Mammary epithelial cell (primary cell): ENCODE measurements at places on chromosomes 7 and 10. TPM values are rescaled to one million over a fixed set of nuclear protein-coding genes. Genes with fewer than 3 reads are reported as not detected.

The PPP1R17 gene
- total RNA-seq: not detected

The C7orf33 gene
- not detected for total RNA-seq

The POM121 gene
- total RNA-seq: 39.1 and 49.6 TPM in 2 replicates

The CYP3A4 gene
- total RNA-seq: not detected

The MOGAT3 gene
- total RNA-seq: not detected in 2 replicates

The GNAI1 gene
- 39.6 and 47.1 TPM in 2 replicates for total RNA-seq

The GPR141 gene
- not detected in 2 replicates for total RNA-seq

The ZNF777 gene
- total RNA-seq: 20.0 and 23.9 TPM in 2 replicates

The RALA gene
- total RNA-seq: 15.2 TPM

The SORBS1 gene
- total RNA-seq: 0.94 and 1.6 TPM in 2 replicates

The CALCR gene
- not detected for total RNA-seq

The CTAGE8 gene
- total RNA-seq: 4.5 TPM

The SUV39H2 gene
- 9.9 and 17.2 TPM in 2 replicates for total RNA-seq

The COBL gene
- total RNA-seq: not detected in 2 replicates

The NPTX2 gene
- total RNA-seq: 0.21 TPM in 1 of 2 replicates, not detected in the other

The MMRN2 gene
- total RNA-seq: 8.5 TPM

The PPP2R2D gene
- total RNA-seq: 33.7 TPM

The C10orf95 gene
- 1.2 and 2.0 TPM in 2 replicates for total RNA-seq

The GRM8 gene
- not detected for total RNA-seq

The LIPF gene
- total RNA-seq: not detected in 2 replicates

The UTF1 gene
- not detected for total RNA-seq

The ZNF12 gene
- 21.0 TPM for total RNA-seq

The EPC1 gene
- 20.0 and 22.9 TPM in 2 replicates for total RNA-seq

The MBL2 gene
- not detected in 2 replicates for total RNA-seq

The ECHDC3 gene
- total RNA-seq: 6.9 and 9.2 TPM in 2 replicates

The RELN gene
- 0.50 TPM for total RNA-seq

The PLXDC2 gene
- 124 TPM for total RNA-seq

The EBF3 gene
- under 0.01 TPM for total RNA-seq

The FOXI2 gene
- not detected for total RNA-seq

The RPEL1 gene
- 0.17 TPM for total RNA-seq

The HMX2 gene
- not detected for total RNA-seq

The CH25H gene
- total RNA-seq: not detected in 2 replicates

The LRRD1 gene
- total RNA-seq: under 0.01 TPM

The PLEKHS1 gene
- total RNA-seq: not detected in 2 replicates

The ANK3 gene
- 23.7 TPM for total RNA-seq

The GPR146 gene
- 0.61 TPM in 1 of 2 replicates, not detected in the other for total RNA-seq

The MYH16 gene
- total RNA-seq: 1.7 and 3.4 TPM in 2 replicates

The PKD1L1 gene
- 0.17 TPM for total RNA-seq

The PCGF5 gene
- 22.5 TPM for total RNA-seq

The SEMA3E gene
- 10.3 TPM for total RNA-seq

The CPVL gene
- not detected for total RNA-seq

The CTTNBP2 gene
- total RNA-seq: 8.0 TPM

The SPDYE6 gene
- total RNA-seq: not detected

The CHST3 gene
- 85.0 TPM for total RNA-seq

The SLC16A12 gene
- 0.07 TPM in 1 of 2 replicates, not detected in the other for total RNA-seq

The H2BK1 gene
- not detected for total RNA-seq

The CPA4 gene
- total RNA-seq: 107 and 168 TPM in 2 replicates

The CYP26A1 gene
- not detected for total RNA-seq

The DOCK4 gene
- total RNA-seq: 7.5 TPM

The STRA8 gene
- total RNA-seq: not detected in 2 replicates

The NUTM2B gene
- 0.47 and 0.51 TPM in 2 replicates for total RNA-seq

The NKX2-3 gene
- not detected for total RNA-seq

The TMEM176B gene
- not detected in 2 replicates for total RNA-seq

The SLC29A4 gene
- 4.8 TPM for total RNA-seq
